HCEC 1CT (cell line): ENCODE measurements at places on chromosomes 5 and 9.

GRCh38 chr5:163874431-163874830 lies 369.0 kb downstream of the MAT2B start:
- DNase-seq: no peak

GRCh38 chr9:69757996-69758675 lies 1.7 kb downstream of the PTAR1 start:
- DNase-seq: no peak

- peak; percentile 94 for DNase-seq
Measured at GRCh38 chr5:157748760-157749461, 5.4 kb downstream of the LSM11 start.

- DNase-seq: no peak
Measured at GRCh38 chr5:176891331-176891958, 7.7 kb downstream of the HK3 start.

- DNase-seq: no peak
Measured at GRCh38 chr5:176144508-176144907, 93.7 kb upstream of the SIMC1 start.

GRCh38 chr5:139413963-139414362 lies 10.1 kb upstream of the SPATA24 start:
- DNase-seq: no peak

DNA sequence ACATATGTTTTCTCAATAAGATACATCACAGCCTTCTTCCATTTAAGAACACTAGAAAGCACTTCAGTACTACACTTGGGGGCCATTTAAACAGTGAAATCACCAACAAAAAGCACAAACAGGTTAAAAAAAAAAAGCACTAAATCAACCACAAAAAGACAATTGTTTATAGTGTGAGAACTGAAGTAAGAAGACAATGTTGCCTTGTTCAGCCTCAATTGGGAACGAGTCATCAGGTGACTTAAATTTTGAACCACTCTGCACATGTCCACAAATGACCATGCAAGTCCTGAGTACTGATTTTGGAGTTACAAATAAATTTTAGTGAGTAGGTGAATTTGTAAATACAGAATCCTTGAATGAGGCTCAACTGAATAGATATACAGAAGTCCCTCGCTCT lies 37.2 kb upstream of the HNRNPA0 start:
- no peak for DNase-seq

- DNase-seq: peak; percentile 74
Measured at GRCh38 chr9:35827486-35827885, 1.0 kb downstream of the FAM221B start.

GRCh38 chr5:54832045-54832444 lies 153.3 kb downstream of the ESM1 start:
- peak; percentile 46 for DNase-seq

- peak; percentile 73 for DNase-seq
Measured at GRCh38 chr9:5879419-5880181, 11.1 kb upstream of the MLANA start.

- DNase-seq: no peak
Measured at GRCh38 chr5:170848033-170848432, 13.8 kb upstream of the RANBP17 start.

GRCh38 chr9:113857875-113858274 lies 18.2 kb upstream of the ZNF618 start:
- DNase-seq: no peak

- no peak for DNase-seq
Measured at GRCh38 chr9:84851935-84852585, 182.5 kb downstream of the NTRK2 start.

- peak; percentile 34 for DNase-seq
Measured at GRCh38 chr5:60668686-60669304, 31.2 kb downstream of the DEPDC1B start.

- DNase-seq: no peak
Measured at GRCh38 chr5:77259476-77259875, 49.0 kb downstream of the PDE8B start.

DNA sequence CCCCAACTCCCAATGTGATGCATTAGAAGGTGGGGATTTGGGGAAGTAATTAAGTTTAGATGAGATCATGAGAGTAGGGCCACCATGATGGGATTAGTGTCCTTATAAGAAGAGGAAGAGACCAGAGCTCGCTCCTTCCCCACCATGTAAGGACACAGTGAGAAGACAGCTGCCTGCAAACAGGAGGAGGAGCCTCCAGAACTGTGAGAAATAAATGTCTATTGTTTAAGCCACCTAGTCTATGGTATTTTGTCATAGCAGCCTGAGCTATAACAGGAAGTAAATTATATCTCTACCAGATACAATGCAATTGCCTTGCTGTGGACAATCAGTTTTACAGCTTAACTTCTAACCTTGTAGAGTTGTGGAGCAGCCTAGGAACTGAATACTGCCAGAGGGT lies 58.0 kb downstream of the ANKRD33B start:
- DNase-seq: no peak

DNA sequence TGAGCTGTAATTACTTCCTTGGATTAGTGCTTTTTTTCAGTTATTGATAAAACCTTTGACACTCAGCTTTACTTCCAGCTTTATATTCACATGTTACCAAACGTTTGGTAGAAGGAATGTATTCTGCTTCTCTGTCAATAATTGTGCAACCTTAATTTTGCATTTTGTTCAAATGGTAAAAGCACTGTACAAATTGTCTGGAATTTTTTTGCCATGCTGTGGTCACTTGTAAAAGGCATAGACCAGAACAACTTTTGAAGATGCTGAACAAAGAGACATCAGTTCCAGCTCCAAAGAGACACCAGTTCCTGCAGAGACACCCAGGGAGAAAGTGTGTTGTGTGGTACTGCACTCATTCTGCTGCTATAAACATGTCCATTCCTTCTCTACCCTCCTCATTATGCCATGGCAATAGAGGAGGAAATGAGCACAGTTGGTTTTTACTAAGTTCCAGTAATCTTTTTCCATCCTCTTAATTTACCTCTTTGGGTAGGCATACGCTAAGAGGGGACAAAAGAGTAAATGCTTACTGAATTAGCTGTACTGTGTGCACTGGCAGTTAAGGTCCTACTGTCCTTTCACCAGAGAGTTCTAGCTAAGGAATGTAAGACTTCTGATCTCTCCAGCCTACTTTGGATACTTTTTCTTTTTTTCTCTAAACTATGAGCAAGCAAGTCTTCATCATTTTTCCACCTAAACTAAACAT lies 387.4 kb downstream of the FGF10 start:
- no peak for DNase-seq

- no peak for DNase-seq
Measured at GRCh38 chr5:115179394-115180164, 9.9 kb upstream of the TRIM36 start.

DNA sequence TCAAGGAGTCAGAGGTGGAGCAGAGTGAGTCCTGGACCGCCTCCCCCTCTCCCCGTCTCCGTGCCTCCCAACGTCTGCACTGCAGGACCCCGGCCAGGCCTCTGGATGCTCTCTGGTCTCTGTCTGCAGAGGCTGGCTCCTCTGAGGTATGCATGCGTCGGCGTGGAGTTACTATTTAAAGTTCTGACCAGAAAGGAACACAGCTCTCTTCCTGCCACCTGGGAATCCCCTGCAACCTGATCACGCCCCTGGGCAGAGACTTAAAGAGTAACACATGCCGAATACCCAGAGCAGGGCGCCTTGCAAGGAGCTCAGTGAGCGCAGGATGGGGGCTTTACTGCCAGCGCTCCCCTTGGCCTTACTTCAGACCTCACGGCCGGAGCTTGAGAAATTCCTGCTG lies 16.0 kb downstream of the ANXA6 start:
- DNase-seq: no peak

GRCh38 chr9:3650994-3651622 lies 125.3 kb upstream of the RFX3 start:
- no peak for DNase-seq
